ENCODE measurements at places on chromosomes 6 and 20.

DNA sequence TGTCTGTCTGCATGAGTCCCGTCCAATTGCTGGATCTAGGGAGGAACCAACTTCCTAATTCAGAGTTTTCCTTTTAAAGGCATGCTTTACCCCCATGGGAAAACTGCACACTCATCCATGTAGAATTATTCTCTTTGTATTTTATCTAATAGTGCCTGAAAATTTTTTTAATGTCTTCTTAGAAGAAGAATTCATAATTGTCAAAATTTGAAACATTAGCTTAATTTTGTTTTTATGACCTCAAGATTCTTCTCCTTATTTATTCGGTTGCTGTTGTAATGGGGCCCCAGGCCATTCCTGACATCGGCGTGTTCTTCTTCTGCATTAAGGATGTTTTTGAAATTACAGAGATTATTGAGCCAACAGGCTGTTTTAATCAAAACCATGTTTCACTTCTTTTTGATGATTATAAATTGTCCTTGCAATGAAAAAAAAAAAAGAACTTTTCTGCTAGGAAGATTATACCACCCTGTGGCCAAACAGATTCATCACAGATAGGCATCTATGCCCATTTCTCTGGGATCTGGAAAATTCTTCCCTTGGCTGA, 100.3 kb downstream of the ZNF217 start:
- DNase-seq = no peak

DNA sequence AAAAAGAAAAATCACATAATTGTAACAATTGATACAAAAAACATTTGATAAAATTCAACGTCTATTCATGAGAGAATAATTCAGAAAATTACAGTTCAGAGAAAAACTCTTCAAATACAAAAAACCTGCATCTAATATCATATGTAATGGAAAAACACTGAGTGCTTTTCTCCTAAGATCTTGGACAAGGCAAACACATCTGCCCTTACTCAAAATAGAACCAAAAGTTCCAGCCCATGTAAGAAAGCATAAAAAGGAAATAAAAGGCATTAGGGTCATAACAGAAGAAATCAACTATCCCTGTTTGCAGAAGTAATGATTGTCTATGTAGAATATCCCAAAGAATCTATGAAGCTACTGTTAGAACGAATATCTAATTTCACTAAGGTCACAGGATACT, 721.4 kb downstream of the RFPL4B start:
- no peak for DNase-seq

DNA sequence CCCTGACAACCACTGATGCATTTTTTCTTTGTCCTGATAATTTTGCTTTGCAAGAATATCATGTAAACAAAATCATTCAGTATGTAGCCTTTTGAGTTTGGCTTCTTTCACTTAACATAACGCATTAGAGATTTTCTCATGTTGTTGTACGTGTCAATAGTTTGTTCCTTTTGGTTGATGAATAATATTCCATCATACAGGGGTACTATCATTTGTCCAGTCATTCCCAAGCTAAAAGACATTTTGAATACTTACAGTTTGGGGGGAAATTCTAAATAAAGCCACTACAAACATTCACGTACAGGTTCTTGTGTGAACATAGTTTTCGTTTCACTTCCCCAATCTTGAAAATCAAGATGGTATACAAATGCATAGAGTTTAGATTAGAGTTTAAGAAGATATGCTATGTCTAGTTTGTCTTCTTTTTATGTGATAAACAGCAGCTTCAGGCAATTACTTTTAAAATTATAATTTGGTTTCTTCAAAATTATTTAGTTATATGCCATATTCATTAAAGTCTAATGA, 5.2 kb downstream of the HAO1 start:
- no peak for DNase-seq

DNA sequence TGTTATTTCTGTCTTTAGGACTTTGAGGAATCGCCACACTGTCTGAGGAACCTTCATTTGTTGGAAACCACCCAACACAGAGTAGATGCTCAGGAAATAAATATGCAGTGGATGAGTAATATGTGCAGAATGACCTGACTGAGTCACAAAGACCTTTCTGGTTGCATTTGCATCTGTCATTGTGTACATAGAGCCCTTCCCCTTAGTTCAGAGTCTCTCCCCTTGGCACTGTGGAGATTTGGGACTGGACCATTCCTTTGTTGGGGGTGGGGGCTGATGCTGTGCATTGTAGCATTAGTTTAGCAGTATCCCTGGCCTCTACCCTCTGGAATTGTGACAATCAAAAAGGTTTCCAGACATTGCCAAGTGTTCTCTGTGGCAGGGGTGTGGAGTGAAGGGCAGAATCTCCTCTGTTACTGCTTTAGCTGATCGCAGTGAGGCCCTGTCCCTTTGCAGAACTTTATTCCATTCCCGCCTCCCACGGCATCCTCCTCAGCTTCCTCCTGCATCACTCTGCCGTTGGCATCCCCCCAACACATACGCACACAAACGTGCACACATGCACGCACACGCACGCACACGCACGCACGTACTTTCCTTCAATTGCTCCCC, 64.5 kb downstream of the EYA2 start:
- no peak for DNase-seq

DNA sequence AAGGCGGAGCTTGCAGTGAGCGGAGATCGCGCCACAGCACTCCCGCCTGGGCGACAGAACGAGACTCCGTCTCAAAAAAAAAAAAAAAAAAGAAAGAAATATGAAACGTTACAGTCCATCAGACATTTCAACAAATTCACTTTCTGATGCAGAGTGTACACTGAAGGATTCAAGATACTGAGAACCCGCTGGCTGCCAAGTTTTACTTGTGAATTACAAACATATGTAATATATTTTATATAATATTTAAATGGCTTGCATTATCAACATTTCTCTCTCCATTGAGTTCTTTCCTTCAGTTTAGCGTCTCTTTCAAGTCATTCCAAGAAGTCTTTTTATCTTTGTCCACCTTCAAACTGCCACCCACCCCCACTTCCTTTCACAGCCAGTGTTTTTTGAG, 240.9 kb upstream of the RNF217 start:
- DNase-seq = no peak

DNA sequence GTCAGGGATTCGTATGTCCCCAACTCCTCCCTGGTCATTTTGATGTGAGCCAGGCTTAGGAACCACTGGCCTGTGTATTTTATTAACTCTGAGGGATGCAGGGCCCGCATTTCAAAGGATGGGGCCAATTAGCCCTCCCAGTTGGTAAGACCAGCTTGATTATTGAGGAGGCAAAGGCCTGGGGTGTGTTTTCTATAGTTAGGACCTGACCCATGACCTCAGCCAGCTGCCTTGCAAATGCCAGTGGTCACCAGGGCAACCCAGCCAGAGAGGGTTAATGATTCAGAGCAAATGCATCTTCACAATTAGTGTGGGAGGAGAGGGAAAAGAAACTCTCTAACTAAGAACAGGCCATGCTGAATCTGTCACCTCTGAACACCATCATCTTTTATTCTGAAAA, 835.4 kb downstream of the MAFB start:
- no peak for DNase-seq
